Mucosa of gallbladder (tissue), 1 donor: ENCODE measurements at places on chromosomes 16 and 17. TPM values are rescaled to one million over a fixed set of nuclear protein-coding genes. Genes with fewer than 3 reads are reported as not detected.

- no peak for DNase-seq
Observed at GRCh38 chr17:1562176-1562643, 382 bp downstream of the PITPNA start.

HSD17B2 gene
- 114 TPM for total RNA-seq

DNA sequence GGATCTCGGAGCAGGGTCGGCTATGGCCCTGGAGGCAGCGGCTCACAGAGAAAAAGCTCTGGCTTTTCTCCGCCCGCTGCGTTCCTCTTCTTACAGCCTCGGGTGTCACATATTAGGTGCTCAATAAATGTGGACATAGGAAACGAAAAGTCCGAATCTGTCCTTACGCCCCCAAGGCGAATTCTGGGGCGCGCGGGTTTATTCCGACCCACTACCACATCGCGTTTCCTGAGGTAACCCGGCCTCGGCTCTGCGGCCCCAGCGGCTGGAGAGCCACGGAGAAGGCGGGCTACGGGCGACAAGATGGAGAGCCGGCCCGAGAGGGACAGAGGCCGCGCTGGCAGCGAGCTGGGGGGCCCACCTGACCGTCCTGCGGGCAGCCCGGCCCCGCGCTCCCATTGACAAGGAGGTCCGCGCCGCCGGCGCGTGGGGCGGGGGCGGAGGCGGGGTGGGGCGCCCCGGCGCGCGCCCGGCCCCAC is 573 bp upstream of the GNAO1 start:
- no peak for DNase-seq

GRCh38 chr17:74773871-74774286 is 2.3 kb downstream of the NAT9 start:
- DNase-seq: no peak

FBXO39 gene
- 0.23 TPM for total RNA-seq

CDH8 gene
- total RNA-seq: 0.43 TPM

- DNase-seq: no peak
Observed at GRCh38 chr17:18111330-18111971, 2.9 kb downstream of the MYO15A start.

GRCh38 chr17:56717471-56717870 is 116.2 kb downstream of the C17orf67 start:
- DNase-seq: no peak

MRPS23 gene
- total RNA-seq: 32.5 TPM

- no peak for DNase-seq
Observed at GRCh38 chr16:57611706-57612105, 16.7 kb upstream of the ADGRG1 start.

C17orf78 gene
- total RNA-seq: not detected

DNA sequence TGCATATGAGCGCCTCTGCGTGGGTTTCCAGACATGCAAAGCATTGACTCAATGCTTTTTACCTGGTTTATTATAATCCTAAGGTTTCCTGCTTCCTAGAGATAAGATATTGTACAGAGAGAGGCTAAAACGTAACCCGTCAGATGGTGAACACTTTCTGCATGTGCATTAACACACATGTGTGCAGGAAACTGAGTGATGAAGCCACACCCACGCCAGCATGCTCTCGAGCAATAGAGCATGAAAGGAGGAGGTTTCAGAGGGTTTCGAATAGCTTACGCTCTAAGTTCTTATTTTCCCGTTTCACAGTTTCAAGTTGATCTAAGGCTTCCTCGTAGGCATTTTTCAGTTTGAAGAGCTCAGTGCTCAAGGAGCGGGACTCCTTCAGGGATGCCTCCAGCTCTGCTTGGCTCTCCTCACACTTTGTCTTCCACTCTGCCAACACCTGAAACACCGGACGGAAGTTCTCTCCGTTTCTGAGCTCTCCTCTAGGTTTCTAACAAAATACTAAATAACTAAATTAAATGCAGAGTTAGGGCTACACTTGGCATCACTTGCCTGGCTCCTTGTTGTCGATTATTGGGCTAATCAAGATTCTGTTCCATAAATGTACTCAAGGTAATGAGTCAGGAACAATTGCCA is 23.2 kb downstream of the MYH3 start:
- DNase-seq: no peak

CEP295NL gene
- 5.2 TPM for total RNA-seq
